ENCODE measurements at places on chromosomes 2 and 18.
A peak's percentile ranks its signal among the peaks of the same experiment; 100 is the strongest.

DNA sequence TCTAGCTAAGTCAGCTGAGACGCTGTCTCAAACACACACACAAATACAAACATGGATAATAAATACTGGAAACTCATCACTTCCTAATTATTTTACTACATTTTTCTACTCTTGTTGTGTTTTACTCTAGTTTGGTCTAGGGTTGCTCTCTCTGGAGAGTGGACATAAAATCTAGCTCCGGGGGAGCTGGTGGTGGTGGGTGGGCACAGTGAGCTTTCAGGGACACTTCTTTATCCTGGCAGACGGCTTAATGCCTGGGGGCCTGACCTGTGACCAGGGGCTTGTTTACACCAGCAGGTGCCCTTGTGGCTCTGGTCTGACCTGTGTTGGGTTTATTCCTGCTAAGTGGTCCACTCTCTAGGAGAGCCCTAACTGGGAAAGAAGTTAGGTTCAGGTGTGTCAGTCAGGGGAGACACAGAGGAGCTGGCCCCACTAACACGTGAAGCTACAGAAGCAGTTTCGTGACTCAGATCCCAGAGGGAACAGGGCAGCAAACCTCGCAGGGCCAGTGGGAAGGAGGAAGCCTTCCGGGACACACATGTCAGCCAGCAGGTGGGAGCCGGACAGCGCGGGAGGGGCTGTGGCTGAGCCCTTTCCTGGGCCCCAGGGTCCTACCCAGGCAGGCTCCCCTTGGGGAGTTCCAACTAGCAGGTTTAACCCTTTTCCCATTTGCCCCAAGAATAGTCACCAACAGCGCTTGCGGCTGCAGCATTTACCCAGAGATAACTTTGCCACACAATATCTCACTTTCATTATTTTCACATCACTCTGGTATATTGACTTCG is 22.5 kb upstream of the BOK start:
- no peak for DNase-seq

GRCh38 chr18:13317801-13318200 is 99.2 kb downstream of the LDLRAD4 start:
- DNase-seq, result no peak

GRCh38 chr18:48679236-48679635 is 140.4 kb downstream of the CTIF start:
- DNase-seq, result no peak

GRCh38 chr2:8740136-8740535 is 58.3 kb downstream of the ID2 start:
- DNase-seq, result no peak

DNA sequence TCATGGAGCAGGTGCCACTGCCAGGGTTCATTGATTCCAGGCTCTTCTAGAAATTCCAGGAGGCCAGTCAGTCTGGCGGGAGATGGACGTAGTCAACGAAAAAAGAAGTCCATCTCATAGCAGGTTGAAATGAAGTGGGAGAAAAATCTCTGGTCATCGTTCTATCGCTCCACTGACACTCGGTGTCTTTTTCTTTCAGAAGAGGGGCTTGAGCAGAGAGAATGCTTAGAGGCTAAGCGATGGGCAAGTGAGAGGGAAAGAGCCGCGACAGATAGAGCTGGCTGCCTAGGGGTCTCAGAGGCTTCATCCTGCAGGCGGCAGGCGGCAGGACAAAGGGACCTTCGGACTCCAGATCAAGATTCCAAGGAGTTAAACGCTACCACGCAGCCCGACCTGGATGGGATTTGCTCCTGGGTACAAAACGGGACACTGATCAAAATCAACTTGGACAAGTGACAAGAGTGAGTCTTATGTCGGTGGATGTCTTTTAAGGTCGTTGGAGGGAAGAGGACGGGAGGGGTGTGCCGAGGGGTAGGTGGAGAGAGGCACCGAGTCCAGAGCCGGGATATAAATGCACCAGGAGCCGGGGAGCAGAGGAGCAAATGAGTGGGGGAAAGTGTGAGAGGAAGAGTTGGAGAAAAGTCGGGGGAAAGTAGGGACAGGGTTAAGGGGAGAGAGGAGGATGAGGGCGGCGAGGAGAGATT is 677 bp upstream of the TMEM178A start:
- no peak for DNase-seq

DNA sequence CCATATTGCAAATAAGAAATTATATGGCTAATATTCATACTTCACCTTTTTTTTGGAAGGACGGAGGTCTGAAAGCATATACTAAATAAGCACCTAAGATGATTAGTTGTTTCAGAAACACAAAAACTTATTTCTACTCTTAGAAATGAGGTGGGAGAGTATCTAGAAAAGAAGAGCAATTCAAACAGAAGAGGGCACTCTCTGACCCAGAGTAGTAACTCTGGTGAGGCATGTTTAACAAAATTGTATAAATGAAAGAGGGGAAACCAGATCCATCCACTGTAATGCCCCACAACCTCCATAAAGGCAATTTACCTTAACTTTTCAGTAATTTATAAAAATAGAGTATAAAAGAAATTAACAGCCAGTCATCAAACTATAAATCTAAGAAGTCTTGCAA is 669.6 kb upstream of the VRK2 start:
- DNase-seq, result no peak

DNA sequence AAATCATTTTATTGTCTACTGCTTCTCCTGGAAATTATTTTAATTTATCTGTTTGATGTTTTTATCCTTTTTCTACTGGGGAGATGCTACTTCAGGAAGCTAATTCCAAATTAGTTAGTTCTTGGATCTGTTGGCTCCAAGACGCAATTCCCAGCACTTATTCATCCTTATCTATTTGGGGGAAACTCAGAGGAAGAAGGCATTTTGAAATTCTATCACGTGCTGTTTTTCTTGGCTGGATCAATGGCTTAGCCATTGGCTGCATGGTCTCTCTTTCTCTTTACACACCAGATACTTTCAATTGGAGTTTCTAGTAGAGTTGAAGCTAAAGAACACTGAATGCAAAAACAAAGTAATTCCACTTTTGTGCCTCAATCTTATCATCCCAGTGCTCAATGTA is 98.3 kb downstream of the RAPGEF4 start:
- DNase-seq, result no peak

DNA sequence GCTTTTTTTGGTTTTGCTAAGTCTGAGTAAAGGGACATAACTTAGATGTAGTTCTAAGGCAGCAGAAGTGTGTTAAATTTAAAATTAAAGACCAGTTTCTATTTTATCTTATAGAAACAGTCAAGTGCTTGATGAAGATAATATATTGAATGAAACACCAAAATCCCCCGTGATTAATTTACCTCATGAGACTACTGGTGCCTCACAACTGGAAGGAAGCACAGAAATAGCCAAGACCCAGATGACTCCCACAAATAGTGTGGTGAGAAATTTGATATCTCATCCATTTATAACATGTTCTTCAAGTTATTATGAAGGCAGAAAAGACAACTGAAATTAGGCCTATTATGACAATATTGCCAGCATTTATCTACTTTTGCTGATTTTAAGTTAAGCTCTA is 45.6 kb downstream of the APLF start:
- no peak for DNase-seq

DNA sequence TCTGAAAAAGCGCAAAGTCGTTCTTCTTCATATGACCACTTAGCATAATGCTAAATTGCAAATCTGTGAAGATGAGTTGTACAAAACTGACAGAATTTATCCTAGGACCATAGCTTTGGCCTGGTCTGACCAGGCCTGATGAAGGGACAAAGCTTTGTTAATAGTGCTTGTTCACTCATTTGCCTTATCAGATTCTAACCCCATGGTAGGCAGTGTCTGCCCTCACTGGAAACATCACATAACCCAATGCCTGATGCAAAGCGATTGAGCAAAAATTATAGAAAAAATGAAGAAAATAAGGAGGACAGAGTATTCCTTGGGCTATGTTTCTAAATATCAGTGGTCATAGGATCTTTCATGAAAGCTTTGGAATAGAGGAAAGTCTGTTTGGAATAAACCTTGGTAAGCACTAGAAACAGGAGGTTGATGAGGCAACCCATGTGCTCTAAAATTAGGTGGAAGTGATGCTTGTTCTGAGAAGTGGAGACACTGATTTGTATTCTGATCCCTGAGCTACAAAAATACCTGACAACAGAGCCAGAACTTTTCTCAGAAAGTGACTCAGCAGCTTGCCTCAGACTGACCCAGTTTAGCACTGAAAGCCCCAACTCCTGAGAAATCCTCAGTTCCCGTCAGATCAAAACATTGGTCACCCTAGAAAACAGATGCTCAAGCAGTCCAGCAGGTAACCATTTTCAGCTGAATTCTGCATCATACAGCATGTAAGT is 131.4 kb upstream of the MAPRE2 start:
- no peak for DNase-seq

DNA sequence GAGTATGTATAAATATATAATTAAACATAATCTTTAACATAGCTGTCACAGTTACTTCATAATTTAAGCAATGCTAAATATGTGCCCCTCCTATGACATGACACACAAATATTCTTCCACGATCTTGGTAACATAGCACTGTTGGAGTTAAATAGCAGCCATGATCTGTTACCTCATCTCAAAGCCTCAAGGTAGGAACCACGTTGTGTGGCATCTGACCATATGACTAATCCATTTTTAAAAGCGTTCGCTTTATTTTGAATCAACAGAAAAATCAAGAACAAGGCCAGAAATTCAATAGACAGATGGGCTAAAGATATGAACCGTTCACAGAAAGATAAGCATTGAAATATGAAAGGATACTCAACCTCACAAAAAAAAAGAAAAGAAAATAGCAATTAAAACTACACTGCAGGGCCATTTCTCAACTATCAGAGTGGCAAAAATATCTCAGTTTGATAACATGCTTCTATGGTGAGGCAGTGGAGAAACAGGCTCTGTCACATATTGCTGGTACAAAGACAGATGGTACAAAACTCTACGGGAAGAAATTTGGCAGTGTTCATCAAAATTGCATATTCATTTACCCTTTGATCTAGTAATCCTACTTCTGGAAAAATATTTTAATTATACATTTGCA is 105.9 kb downstream of the TMX3 start:
- DNase-seq, result no peak

DNA sequence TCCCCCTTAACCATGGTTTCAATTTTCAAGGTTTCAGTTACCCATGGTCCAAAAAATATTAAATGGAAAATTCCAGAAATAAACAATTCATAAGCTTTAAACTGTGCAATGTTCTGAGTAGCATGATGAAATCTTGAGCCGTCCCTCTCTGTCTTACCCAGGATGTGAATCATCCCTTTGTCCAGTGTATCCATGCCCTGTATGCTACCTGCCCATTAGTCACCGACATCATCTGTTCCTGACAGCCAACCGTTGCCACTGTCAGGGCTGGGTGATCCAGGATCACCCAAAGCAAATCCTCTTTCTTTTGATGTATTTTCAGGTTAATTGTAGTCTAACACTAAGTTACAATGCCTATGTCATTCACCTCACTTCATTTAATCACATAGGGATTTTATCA is 15.7 kb upstream of the OLA1 start:
- no peak for DNase-seq

DNA sequence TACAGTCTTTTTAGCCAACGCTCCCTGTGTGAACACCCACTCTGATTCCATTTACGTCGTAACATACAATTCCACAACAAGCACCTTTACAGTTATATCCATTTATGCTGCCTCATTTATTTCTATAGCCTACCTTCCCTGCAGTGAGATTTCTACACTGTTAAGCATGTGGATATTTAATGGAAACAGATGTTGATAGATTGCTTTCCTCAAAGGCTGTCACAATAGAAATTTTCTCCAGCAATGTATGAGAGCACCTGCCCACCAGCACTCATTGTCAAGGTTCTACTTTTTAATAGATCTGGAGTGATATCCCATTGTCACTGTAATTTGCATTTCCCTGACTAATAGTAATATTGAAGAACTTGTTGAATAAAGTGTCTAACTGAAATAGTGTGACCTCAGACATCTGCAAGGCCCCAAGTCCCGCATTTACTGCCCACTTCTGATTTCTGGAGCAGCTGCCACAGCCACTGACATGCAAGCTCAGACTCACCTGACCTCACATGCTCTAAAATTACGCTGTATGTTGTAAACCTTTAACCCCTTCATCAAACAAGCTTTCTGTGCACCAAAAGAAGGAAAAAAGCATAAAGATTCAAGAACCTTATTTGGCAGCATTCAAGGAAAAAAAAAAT is 295.1 kb downstream of the CNTNAP5 start:
- DNase-seq, result no peak

- no peak for DNase-seq
Observed at GRCh38 chr18:47736376-47737140, 193.9 kb downstream of the SMAD2 start.

DNA sequence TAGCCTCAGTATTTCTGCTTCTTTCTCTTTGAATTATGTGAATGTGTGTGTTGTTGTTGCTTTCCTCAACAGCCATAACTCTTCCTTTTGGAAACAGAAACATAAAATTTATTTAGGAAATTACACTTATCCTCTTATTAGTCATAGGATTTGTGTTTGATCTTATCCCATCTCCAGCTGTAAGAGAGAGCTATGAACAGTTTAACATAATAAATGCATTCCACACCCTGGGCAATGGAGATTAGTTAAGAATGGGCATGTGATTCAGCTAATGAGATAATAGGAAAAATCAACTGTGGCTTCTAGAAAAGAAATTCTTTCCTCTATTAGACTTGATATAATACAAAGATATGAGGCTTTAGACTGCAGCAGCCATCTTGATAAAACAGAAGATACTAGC is 55.0 kb downstream of the SCN7A start:
- DNase-seq, result no peak

DNA sequence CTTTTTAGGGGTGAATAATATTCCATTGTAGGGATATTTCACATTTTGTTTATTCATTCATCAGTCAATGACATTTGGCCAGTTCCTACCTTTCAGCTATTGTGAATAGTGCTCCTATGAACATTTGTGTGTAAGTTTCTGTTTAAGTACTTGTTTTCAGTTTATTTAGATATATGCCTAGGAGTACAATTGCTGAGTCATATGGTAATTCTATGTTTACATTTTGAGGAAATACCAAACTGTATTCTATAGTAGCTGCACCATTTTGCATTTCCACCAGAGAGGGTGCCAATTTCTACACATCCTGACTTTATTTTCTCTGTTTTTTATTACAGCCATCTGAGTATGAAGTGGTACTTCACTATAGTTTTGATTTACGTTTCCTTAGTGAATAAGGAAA is 54.4 kb upstream of the ZNF236 start:
- no peak for DNase-seq

- no peak for DNase-seq
Observed at GRCh38 chr18:78687736-78688135, 291.9 kb upstream of the SALL3 start.

GRCh38 chr2:10984418-10985135 is 72.8 kb downstream of the KCNF1 start:
- no peak for DNase-seq

- peak; percentile 2 for DNase-seq
Observed at GRCh38 chr2:205776139-205776538, 93.8 kb downstream of the NRP2 start.

All from Panc1 (cell line).